ENCODE measurements at places on chromosomes 2 and 18.

- no peak for DNase-seq
These were observed 8.7 kb upstream of the RPRD1A start for GRCh38 chr18:36075862-36076587.

- no peak for DNase-seq
These were observed 363 bp upstream of the RFTN2 start for GRCh38 chr2:197675711-197676188.

GRCh38 chr2:36059691-36060090 is 295.9 kb upstream of the CRIM1 start:
- DNase-seq = no peak

DNA sequence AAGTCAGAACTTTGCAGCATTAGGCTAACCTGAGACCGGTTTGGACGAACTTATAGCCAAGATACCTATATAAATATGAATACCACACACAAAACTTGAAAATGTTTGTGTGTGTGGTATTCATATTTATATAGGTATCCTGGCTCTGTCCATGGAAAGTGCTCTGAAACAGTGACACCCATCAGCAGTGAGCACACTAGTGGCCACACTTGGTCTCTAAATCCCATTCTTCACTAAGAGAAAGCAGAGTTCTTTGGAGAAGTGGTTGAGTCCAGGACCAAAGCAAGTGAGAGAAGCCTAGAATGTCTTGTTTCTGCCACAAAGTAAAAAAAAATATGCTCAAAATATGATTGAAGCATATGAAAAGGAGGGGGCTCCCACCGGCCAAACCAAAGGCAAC is 146.5 kb downstream of the TWIST2 start:
- no peak for DNase-seq

- DNase-seq = no peak
These were observed 839.6 kb downstream of the TSN start for GRCh38 chr2:122595065-122595464.

DNA sequence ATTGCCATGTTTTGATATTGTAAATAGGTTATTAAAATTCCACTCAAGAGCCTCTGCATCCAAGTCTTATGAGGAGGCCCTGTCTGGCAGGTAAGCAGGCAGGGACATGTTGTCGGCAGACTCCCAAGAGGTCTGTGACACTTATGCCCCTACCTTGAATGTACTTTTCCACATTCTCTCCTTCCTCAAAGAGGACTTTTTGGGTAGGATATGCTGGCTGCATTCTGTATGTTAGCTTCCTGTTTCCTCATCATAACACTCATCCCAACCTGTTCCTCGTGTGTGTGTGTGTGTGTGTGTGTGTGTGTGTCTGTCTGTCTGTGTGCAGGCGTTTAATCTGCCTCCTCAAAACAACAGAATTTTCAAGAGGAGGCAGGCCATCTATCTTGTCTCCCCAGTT is 75.3 kb downstream of the USP40 start:
- no peak for DNase-seq

GRCh38 chr2:72583376-72583775 is 242.5 kb downstream of the EXOC6B start:
- DNase-seq = no peak

DNA sequence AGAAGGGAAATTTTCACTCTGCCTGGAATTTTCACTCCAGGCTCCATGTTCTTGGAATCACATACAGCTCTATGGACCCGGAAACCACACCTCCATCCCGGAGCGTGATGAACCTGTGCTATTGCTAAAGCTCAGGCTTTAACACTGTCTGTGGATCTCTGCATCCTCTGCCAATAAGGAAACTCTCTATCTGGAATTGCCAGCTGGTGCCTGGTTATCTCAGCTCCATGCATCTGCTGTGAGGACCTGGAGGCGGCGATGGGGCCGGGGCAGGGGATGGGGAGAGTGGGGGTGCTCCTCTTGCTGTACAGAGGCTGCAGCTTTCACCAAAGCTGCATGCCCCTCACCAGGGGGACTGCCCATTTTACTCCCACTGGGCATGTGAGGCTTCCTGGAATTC is 754.0 kb upstream of the SOX11 start:
- no peak for DNase-seq

GRCh38 chr2:175630280-175631244 is 371.5 kb downstream of the LNPK start:
- DNase-seq = no peak

GRCh38 chr2:705971-706511 is 28.8 kb upstream of the TMEM18 start:
- DNase-seq = no peak

- no peak for DNase-seq
These were observed at the start of gene ATOH8 for GRCh38 chr2:85753525-85754312. ATOH8 (plus strand) TSS chr2:85753991; CDS start chr2:85754190, 199 bp downstream.

- no peak for DNase-seq
These were observed 51.5 kb upstream of the PHLPP1 start for GRCh38 chr18:62663731-62664336.

DNA sequence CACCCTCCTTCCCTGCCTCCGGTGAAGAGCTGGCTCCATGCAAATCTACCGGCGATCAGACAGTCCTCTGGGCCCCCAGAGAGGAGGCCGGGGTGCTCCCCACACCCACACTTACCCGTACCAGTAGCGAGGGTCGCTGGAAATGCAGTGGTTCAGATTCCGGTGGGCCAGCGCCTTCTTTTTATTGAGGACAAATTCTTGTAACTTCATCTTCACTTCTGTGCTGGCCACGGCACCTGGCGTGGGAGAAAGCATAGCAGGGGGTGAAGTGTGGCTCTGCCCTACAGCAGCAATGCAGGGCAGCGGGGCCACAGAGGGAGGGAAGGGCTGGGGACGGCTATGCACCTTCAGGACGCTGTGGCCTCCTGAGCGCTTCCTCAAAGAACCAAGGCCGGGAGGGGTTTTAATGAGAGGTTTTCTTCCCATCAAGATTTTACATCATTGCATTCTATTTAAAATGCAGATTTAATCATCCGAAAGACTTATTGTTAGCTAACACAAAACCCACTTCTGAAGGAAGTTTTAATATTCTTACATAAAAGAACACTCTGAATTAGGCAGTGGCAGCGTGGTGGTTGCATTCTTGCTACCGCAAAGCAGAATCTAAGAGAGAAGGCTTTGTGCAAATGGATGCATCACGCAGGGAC is 237.0 kb downstream of the HDAC4 start:
- DNase-seq = no peak

DNA sequence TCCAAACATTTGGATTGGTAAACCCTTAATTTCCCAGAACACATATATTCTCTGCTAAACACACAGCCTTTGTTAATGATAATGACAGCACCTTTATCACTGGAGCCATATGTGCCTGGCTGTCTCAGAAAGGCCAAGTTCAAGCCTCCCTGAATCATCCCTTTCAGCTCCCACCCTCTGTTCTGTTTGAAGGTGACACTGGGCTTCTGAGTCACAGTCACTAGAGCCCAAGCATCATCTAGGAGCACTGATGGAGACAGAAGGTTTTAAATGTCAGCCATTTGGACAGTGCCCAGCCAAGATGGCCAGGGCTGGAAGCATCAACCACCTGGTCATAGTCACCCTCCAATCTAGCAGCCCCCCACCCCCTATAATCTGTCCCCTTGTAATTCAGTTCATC is 80.6 kb downstream of the NRP2 start:
- DNase-seq = no peak

- DNase-seq = no peak
These were observed 172.7 kb downstream of the SH3RF3 start for GRCh38 chr2:109301746-109302145.

DNA sequence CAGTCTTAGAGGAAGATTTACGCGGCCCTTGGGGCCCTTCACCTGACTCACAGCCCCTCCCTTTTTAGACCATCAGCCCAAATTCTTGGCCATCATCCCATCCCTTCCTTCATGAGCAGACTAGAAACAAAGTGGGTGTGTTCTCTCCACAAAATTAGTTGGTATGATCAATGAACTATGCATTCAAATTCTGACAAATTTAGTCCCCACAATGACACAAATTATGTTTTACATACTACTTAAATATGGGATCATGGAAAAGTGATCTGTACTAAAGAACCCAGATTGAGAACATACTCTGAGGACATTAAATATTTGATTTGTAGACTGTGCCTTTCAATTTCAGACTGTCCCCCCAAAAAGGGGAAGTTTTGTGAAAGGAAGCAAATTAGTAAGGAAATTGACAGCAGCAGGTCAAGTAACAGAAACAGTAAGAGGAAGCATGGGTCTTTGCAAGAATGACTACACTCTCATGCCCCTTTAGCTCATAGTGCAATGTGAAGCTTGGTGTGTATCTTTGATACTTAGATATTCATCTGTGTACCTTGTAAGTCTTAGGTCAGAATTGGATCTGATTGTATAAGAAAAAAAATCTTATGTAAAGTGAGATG is 2.2 kb upstream of the MAPRE2 start:
- no peak for DNase-seq

- peak; percentile 79 for DNase-seq
These were observed 8.4 kb upstream of the MGAT5 start for GRCh38 chr2:134245340-134245984.

DNA sequence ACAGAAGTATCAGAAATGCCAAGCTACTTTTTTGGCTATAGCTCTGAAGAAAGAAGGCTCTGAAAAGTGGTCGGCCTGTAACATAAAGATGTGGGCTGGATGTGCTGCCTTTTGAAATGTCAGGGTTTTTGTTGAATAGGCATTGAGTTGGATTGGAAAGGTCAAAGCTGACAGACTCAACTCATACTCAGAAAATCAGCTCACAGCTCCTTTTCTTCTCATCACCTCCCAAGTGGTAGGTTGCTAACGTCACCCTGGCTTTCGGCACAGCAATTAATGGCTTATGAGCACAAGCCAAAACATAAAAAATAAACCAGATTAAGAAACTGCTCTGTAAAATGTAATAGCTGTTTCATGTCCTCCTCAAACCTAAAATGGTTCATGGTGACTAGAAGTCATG is 68.3 kb downstream of the KCNF1 start:
- DNase-seq = no peak

- DNase-seq = no peak
These were observed 80.3 kb downstream of the OSBPL1A start for GRCh38 chr18:24317370-24317769.

- DNase-seq = no peak
These were observed 14.1 kb upstream of the EML6 start for GRCh38 chr2:54709336-54709809.

GRCh38 chr2:177422271-177422670 is 29.7 kb downstream of the AGPS start:
- no peak for DNase-seq

- no peak for DNase-seq
These were observed 18.4 kb upstream of the TEX51 start for GRCh38 chr2:126880324-126880723.

GRCh38 chr2:207601774-207602173 is 23.4 kb downstream of the METTL21A start:
- DNase-seq = no peak

DNA sequence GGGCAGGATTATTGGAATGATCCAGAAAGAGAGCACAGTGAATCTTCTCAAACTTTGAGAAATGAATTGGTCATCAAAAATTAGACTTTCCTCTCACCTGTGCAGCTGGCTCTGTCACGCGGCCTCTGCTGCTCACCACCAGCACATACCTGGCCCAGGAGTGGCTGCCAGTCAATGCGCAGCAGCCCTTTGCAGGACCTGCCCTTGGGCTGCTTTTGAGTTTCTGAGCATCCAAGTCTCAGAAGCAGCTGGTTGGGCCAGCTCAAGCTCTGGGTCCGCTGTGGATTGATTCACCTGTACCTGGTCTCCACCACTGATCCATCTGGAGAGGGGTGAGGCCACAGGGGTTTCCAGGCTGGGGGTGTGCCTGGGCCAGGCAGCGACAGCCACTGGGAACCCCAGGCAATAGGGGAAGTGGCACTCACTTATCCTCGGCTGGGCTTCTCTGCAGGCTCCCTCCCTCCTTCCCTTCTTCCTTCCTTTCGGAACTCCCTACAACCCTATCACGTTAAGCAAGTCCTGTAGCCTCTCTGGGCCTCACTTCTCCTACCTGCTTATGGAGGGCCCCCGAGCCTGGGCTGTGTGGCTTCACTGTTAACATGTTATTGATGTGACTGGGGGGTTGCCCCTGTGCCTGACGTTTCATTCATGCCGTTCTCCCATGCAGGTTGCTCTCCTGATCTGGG is 48.1 kb downstream of the SH3BP4 start:
- no peak for DNase-seq

- DNase-seq = no peak
These were observed 72.9 kb downstream of the CLHC1 start for GRCh38 chr2:55159037-55159651.

DNA sequence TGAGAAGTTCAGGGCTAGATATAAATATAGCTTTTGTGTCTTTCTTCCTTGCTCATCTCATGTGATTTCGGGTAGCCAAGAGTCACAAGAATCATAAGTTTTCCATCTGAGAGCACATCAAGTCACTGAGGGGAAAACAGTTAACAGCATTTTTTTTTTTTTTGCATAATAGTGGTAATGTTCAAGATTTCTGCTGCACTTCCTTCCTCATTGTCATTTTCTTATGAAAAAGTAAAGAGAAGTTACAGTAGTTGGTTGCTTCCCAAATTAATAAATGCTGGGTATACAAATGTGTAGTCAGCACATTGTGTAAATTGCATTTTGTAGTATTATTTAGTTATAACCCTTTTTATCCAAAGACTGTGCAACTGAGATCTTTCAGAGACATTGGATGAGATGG is 93.6 kb downstream of the ZEB2 start:
- no peak for DNase-seq

- no peak for DNase-seq
These were observed 380.2 kb downstream of the LNPK start for GRCh38 chr2:175621821-175622220.

GRCh38 chr2:195647302-195647701 is 9.7 kb upstream of the SLC39A10 start:
- no peak for DNase-seq
